ENCODE measurements at places on chromosomes 4 and X. TPM values are rescaled to one million over a fixed set of nuclear protein-coding genes. Genes with fewer than 3 reads are reported as not detected.
A peak's percentile ranks its signal among the peaks of the same experiment; 100 is the strongest.

TMEM271 gene
- not detected for total RNA-seq

DYNLT3 gene
- total RNA-seq = 52.2 TPM

GASK1B gene
- 13.8 TPM for total RNA-seq

NUP54 gene
- total RNA-seq = 38.2 TPM

REELD1 gene
- not detected for total RNA-seq

PF4V1 gene
- total RNA-seq = not detected

TKTL2 gene
- not detected for total RNA-seq

ZNF157 gene
- total RNA-seq = not detected

DNA sequence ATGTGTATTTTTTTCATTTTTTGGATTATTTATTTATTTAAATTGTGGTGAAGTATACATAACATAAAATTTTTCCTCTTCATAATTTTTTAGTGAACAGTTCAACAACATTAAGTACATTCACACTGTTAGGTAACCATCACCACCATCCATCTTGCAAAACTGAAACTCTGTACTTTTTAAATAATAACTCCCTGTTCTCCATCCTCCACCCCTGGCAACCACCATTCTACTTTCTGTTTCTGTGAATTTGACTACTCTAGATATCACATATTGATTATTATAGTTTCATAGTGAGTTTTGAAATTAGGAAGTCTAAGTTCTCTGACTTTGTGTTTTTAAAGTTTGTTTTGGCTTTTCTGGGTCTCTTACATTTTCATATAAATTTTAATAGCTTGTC is 89.3 kb upstream of the STX18 start:
- no peak for DNase-seq
- no peak overlapping the region for H3K27ac ChIP-seq
- H3K27me3 ChIP-seq = no peaks in the 10 kb centered on the region
- no peak overlapping the region for H3K4me3 ChIP-seq
- no peaks in the 10 kb centered on the region for H3K36me3 ChIP-seq
- no peaks in the 10 kb centered on the region for H3K4me1 ChIP-seq

DNA sequence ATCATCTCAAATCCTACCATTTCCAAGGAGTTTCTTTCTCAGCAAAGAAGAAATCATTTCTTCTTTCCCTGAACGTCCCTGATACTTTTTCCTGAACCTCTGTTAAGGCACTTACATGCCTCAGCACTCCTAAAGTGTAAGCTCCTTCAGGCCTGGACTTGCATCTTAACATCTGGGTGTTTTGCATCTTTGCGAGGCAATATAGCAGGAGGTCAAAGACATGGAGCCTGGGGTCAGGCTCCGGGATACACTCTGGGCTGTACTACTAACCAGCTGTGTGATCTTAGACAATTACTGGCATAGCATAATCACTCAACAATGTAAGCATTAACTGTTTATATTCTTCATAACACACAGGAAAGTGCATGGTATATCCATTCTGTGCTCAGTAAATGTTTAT is 275.5 kb upstream of the BOD1L1 start:
- no peaks in the 10 kb centered on the region for H3K27me3 ChIP-seq
- H3K27ac ChIP-seq = no peak overlapping the region
- DNase-seq = no peak
- H3K4me3 ChIP-seq = no peak overlapping the region
- no peaks in the 10 kb centered on the region for H3K4me1 ChIP-seq

- H3K27ac ChIP-seq = no peak overlapping the region
- DNase-seq = no peak
- no peaks in the 10 kb centered on the region for H3K27me3 ChIP-seq
These were observed 20.2 kb downstream of the CETN2 start for GRCh38 chrX:152810403-152810802.

GRCh38 chr4:159111416-159111815 is 8.5 kb downstream of the RAPGEF2 start:
- no peak for DNase-seq
- H3K4me3 ChIP-seq = no peak overlapping the region
- H3K36me3 ChIP-seq = no peaks in the 10 kb centered on the region
- H3K4me1 ChIP-seq = peaks cover 8% of the 10 kb centered on the region

DNA sequence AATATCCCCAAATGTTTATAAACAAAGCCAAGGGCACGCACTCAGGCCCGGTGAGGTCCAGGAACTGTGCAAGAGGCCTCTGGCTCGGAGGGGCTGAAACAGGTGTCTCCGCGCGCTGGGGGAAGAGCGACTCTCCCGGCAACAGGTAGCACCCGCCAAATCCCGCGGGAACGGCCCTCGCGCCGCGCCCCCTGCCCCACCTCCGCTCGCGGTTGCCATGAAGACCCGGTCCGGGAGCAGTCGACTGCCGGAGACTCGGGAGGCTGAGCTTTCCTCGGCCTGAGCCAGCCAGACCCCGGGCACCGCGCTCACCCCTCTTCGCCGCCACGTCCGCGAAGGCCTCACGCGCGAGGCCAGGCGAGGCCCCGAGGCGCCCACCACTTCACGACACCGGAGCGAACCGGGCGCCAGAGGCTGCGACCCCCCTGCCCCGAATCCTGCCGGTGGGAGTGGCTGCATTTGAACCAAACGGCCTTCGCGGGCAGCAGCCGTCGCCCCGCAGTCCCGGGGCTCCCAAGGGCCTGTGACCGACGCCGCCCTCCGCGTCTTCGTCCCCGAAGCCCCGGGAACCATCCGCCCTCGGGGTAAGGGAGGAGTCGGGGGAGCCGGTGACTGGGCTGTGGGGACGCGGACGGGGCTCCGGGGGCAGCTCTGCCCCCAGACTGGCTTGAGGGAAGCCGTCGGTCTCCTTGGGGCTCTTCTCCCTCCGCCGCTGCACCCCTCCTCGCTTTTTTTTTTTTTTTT is at the start of gene NSUN7:
Gene NSUN7 (plus strand): TSS at position 239 of the 744 bp plus-strand sequence. CDS start 739 bp downstream, outside the sequence.
- peaks cover 19% of the 10 kb centered on the region for H3K4me1 ChIP-seq
- peak within 1 kb of the TSS; percentile 74 for H3K4me3 ChIP-seq
- DNase-seq = no peak
- peak within 1 kb of the TSS; percentile 62 for H3K27ac ChIP-seq
- no peaks in the 10 kb centered on the region for H3K36me3 ChIP-seq

- no peak overlapping the region for H3K27ac ChIP-seq
- no peaks in the 10 kb centered on the region for H3K27me3 ChIP-seq
- no peak for DNase-seq
- no peak overlapping the region for H3K4me3 ChIP-seq
- peaks cover 3% of the 10 kb centered on the region for H3K4me1 ChIP-seq
These were observed 3.7 kb upstream of the GABRA2 start for GRCh38 chr4:46393606-46394005.

- no peaks in the 10 kb centered on the region for H3K27me3 ChIP-seq
- H3K4me1 ChIP-seq = no peaks in the 10 kb centered on the region
- no peak overlapping the region for H3K4me3 ChIP-seq
These were observed 37.9 kb upstream of the FSTL5 start for GRCh38 chr4:162201673-162202072.

- no peak for DNase-seq
- no peaks in the 10 kb centered on the region for H3K27me3 ChIP-seq
- H3K27ac ChIP-seq = no peak overlapping the region
- H3K4me3 ChIP-seq = no peak overlapping the region
- no peaks in the 10 kb centered on the region for H3K36me3 ChIP-seq
These were observed 95.7 kb upstream of the TTC29 start for GRCh38 chr4:147041376-147041775.

GRCh38 chr4:8904666-8905065 is 33.0 kb upstream of the HMX1 start:
- H3K36me3 ChIP-seq = no peaks in the 10 kb centered on the region
- no peak for DNase-seq
- H3K4me1 ChIP-seq = no peaks in the 10 kb centered on the region

DNA sequence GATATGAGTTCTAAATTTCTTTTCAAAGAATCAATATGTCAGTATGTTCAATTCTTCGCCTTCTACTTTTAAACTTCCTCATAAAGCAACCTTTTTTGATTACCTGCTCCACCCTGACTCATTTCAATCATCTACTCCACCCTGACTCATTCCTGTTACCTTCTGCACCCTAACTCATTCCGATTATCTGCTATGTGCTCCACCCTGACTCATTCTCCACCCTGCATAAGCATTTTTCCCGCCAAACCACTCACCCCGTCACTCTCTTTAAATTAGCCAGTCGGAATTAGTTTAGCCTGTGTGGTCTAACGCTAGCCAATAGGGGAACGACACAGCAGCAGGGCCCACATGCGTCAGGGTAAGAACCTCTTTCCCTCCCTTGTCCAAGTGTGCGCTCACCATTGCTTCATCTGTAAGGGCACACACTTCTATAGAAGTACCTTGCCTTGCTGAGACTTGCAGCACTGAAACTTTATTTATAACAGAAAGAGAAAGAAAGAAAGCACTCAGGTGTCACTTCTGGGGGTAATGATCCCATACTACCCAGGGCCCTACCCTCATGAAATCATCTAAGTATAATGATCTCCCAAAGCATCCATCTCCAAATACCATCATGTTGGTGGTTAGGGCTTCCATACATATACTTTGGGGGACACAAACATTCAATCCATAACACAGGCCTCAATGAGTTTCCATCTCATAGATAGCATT is 875.2 kb downstream of the RAPGEF2 start:
- no peaks in the 10 kb centered on the region for H3K27me3 ChIP-seq
- H3K4me3 ChIP-seq = no peak overlapping the region
- H3K27ac ChIP-seq = no peak overlapping the region
- no peaks in the 10 kb centered on the region for H3K36me3 ChIP-seq
- DNase-seq = no peak

- peaks cover 7% of the 10 kb centered on the region for H3K4me1 ChIP-seq
- peaks cover 59% of the 10 kb centered on the region for H3K27me3 ChIP-seq
- H3K36me3 ChIP-seq = no peaks in the 10 kb centered on the region
These were observed 21.1 kb downstream of the PDE6B start for GRCh38 chr4:646460-646859.

DNA sequence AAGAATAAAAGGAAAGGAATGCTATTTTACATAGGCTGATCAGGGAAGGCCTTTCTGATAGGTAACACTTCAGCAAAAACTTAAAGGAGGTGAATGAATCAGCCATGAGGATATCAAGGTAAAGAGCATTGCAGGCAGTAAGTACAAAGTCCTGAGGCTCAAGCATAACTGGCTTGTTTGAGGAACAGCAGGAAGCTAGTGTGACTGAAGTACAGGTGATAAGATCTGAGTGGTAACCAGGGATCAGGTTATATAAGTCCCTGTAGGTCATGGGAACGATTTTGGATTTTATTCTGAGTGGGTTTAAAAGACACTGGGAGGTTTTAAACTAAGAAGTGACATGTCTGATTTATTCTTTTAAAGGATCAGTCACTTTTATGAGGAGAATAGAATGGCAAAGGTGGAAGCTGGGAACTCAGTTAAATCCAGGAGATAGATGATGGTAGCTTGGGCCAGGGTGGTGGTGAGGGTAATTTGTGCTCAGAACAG is 47.1 kb upstream of the THOC2 start:
- no peaks in the 10 kb centered on the region for H3K27me3 ChIP-seq
- no peak overlapping the region for H3K4me3 ChIP-seq
- no peaks in the 10 kb centered on the region for H3K36me3 ChIP-seq
- no peak overlapping the region for H3K27ac ChIP-seq
- DNase-seq = no peak

DNA sequence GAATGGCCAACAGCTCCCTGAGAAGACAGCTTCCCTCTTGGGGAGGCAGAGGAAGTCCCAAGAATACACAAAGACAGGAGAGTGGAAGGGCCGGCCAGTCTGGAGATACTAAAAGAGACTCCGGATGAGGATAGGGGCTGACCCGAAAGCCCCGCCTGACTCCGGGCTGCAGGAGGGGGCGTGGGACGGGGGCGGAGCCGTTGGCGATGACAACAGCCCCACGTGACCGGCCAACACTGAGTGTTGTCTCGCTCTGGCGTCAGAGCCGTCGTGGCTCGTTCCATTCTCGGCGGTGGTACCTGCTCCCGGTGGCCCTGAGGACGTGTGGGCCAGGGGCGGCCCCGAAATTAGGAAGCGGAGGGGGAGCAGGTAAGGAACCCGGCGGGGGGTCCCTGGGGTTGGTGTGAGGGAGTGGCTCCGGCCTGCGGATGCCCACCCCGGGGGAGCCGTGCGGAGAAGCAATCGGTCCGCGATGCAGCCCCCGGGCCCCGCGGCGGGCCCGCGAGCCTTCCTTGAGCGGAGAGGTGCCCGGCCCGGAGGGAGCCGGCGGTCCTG is at the start of gene BEX4:
Gene BEX4 (plus strand): TSS at position 239 of the 555 bp plus-strand sequence. CDS start 1,046 bp downstream, outside the sequence.
- peak within 1 kb of the TSS; percentile 81 for H3K4me3 ChIP-seq
- no peaks in the 10 kb centered on the region for H3K4me1 ChIP-seq
- H3K27ac ChIP-seq = peak within 1 kb of the TSS; percentile 88
- H3K27me3 ChIP-seq = no peaks in the 10 kb centered on the region
- H3K36me3 ChIP-seq = no peaks in the 10 kb centered on the region
- DNase-seq = peak; percentile 30

GRCh38 chrX:48913605-48914366 is 2.3 kb upstream of the SLC35A2 start:
- no peak overlapping the region for H3K27ac ChIP-seq
- H3K4me1 ChIP-seq = peaks cover 48% of the 10 kb centered on the region
- no peaks in the 10 kb centered on the region for H3K36me3 ChIP-seq
- H3K4me3 ChIP-seq = no peak overlapping the region
- no peak for DNase-seq

DNA sequence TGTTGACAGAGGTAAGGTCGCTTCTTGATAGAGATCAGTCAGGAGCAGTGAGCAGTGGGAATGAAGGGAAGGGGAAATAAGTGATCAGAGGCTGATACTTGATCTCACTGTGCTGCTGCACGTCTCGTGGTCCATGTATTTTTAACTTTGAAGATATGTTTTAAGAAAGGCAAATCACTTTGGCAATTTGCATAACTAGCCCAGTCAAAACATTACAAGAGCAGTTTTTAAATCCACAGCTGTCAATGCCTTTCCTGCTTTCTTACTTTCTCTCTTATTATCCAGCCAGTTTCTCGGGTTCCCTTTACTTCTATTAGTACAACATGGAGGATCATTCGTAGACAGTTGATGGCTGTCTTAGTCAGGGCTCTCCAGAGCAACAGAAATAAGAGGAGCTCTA is 472.8 kb downstream of the TMA16 start:
- H3K27me3 ChIP-seq = no peaks in the 10 kb centered on the region
- no peak for DNase-seq
- H3K4me3 ChIP-seq = no peak overlapping the region
- H3K27ac ChIP-seq = no peak overlapping the region

DNA sequence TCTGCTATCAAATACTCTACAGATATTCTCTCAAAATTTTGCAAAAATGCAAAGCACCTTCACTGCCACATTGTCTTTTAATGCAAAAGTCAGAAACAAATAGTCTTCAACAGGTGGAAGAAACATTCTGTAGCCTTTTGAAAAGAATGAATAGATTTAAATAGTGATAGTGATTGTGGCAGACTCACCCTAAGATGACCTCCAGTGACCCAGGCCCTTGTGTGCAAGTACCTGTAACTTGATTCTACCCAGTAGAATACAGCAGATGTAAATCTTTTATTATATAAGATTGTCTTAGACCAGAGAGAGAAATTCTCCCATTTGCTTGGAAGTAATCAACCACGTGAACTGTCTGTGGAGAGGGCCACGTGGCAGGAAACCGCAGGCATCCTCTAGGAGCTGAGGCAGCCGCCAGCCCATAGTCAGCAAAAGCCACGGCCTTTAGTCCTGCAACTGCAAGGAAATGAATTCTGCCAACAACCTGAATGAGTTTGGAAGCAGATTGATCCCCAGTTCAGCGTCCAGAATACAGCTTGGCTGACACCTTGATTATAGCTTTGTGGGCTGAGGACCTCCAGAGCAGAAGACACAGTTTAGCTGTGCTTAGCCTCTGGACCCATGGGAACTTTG is 272.5 kb downstream of the ARHGAP10 start:
- no peaks in the 10 kb centered on the region for H3K36me3 ChIP-seq
- no peak overlapping the region for H3K4me3 ChIP-seq
- H3K27me3 ChIP-seq = no peaks in the 10 kb centered on the region
